ENCODE measurements at places on chromosomes 6 and 20.

- no peak for DNase-seq
These were observed 135.5 kb downstream of the LY86 start for GRCh38 chr6:6723921-6724538.

GRCh38 chr6:45921691-45922281 lies 93.9 kb downstream of the CLIC5 start:
- DNase-seq, result no peak

- no peak for DNase-seq
These were observed 85.8 kb downstream of the CDKAL1 start for GRCh38 chr6:20620043-20620442.

DNA sequence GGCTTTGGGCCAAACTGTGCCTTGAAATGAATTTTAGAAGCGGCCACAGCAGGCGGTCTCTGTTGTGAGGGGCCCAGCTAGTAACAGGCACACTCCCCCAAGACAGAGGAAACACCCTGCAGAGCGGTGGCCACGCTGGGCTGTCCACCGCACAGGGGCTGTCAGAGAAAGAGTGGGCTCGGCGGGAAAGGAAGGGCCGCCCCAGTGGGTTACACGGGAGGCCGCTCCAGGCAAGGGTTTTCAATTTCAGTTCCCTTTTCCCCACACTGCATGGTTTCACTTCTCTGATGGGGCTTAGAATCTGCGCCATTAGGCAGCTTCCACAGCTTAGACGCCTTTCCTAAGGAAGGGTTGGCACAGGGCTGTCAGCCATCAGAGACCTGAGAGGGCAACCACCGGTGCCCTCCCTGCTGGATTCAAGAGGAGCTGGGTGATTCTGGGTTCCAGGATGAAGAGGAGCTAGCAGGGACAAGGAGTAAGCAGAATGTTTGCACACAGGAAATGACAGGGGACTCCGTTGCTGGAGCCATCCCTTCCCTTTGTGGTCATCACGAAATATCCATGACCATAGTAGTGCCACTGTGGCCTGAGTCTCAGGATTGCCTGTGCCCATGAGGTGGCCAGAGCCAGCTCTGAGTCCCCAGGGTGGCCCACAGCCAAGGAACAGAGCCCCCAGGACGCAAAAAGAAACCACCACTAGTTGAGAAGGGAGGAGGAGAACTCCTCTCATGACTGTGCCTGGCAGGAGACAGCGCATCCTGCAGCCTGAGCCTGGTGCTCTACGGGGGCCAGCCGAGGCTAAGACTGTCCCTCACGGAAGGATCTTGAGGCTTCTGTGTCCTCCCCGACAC lies 282.7 kb downstream of the NRN1 start:
- DNase-seq, result no peak

DNA sequence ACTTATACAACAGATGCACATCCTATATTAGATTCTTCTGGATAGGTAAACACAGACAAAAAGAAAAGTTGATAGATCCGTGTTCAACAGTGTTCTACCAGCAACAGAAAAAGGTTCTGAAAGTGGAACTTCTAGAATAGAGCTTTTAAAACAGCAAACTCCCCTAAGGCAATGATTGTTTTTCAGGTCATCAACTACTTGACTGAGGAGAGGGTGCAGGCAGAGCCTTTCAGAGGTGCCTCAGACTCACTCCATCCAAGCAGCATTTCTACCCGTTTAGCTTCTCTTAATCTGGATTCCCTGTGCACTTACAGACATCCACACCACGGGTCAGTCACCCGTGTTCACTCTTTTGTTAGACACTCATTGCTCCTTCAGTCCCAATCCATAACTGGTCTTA lies 28.9 kb downstream of the FYN start:
- no peak for DNase-seq

DNA sequence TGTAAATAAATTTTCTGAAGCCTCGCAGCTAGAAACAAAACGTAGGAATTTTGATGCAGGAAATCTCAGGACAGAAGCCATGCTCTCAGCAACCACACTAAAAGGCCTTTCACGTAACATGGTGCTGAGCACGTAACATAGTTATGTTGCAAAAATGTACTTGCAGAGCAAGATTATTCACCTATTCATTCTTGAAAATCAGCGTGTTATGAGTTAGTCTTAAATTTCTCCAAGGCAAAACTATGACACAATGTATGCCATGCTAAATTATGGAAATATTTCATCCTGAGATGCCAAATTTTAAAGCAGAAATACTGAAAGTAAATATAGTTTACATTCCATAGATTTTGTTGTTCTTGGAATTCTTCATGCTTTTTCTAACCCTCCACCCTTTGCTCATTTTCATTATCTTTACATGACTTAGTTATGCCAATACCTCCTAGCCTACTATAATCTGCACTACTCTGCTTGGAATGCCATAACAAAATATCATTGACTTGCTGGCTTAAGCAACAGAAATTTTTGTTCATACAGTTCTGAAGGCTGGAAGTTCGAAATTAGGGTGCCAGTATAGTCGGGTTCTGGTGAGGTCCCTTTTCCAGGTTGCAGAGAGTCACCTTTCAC lies 179.8 kb upstream of the BMP5 start:
- DNase-seq, result no peak

DNA sequence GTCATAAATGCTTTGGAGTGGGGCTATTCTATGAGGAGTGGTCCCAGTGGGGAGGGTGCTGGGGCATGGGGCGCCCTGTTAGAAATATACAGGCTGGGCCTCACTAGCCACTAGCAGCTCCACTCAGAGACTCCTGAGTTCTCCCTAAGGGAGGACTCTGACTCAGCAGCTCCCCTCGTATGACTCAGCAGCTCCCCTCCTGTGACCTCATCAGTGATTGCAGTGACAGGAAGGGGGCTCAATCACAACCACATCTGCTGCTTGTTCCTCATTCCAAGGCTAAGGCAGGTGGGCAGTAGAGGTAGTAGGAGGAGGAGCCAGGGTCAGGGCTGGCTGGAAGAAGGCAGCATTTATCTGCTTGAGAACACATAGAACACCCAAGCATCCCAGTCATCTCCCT lies 73.7 kb downstream of the PRND start:
- no peak for DNase-seq

All from D341Med (cell line).